CD4-positive, alpha-beta T cell (primary cell): ENCODE measurements at places on chromosomes 4 and X. TPM values are rescaled to one million over a fixed set of nuclear protein-coding genes. Genes with fewer than 3 reads are reported as not detected.
A peak's percentile ranks its signal among the peaks of the same experiment; 100 is the strongest.

The SPANXB1 gene
- not detected for total RNA-seq

The ZNF518B gene
- total RNA-seq: 37.5 TPM

The HTR2C gene
- not detected for total RNA-seq

DNA sequence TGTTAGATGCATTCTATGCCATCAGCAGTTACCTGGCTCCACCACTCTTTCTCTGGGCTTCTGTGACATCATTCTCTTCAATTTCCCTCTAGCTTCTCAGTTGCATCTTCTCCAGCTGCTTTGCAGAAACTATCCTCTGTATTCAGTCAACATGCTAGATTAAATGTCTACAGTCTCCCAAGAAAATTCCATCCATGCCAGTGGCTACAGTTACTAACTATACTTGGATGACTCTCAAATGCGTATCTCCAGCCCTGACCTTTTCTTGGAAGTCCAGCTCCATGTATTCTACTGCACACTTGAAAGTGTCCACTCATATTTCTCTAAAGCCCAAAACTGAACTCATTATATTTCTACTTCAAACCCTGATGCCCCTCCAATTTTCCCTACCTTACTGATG lies 232.3 kb upstream of the TENM3 start:
- DNase-seq: no peak
- no peaks in the 10 kb centered on the region for H3K36me3 ChIP-seq
- no peaks in the 10 kb centered on the region for H3K27me3 ChIP-seq
- H3K27ac ChIP-seq: no peak overlapping the region

The CT45A2 gene
- not detected for total RNA-seq

- H3K4me1 ChIP-seq: peaks cover 4% of the 10 kb centered on the region
- no peak overlapping the region for H3K27ac ChIP-seq
- no peak overlapping the region for H3K4me3 ChIP-seq
- no peak for DNase-seq
- no peaks in the 10 kb centered on the region for H3K36me3 ChIP-seq
Observed at GRCh38 chrX:24085101-24085500, 30.3 kb downstream of the EIF2S3 start.

GRCh38 chr4:25065431-25065858 lies 34.7 kb upstream of the LGI2 start:
- H3K27ac ChIP-seq: no peak overlapping the region
- H3K4me1 ChIP-seq: no peaks in the 10 kb centered on the region
- no peak for DNase-seq
- H3K27me3 ChIP-seq: peaks cover 6% of the 10 kb centered on the region

DNA sequence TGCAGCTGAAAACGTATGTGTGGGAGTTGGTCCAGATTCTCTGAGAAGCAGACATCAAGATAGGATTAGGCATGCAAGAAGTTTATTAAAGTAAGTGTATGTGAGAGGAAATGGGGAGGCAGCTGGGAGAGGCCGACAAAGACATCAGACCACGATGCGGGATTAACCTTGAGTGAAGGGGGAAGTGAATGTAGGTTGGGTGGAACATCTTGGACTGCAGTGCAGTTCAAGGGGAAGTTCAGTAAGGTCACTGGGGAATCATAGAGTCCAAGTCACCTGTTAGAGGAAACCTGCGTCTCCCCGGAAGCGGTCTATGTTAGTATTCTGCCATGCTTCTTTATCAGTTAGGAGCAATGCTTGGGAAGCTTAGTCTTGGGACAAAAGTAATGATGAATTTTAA lies 22.0 kb downstream of the CXCL8 start:
- no peak for DNase-seq
- H3K4me3 ChIP-seq: no peak overlapping the region
- H3K4me1 ChIP-seq: no peaks in the 10 kb centered on the region
- no peaks in the 10 kb centered on the region for H3K36me3 ChIP-seq
- no peak overlapping the region for H3K27ac ChIP-seq
- no peaks in the 10 kb centered on the region for H3K27me3 ChIP-seq

The NDNF gene
- total RNA-seq: not detected

GRCh38 chr4:124873361-124874171 lies 161.0 kb upstream of the ANKRD50 start:
- no peak overlapping the region for H3K27ac ChIP-seq
- no peak overlapping the region for H3K4me3 ChIP-seq
- no peaks in the 10 kb centered on the region for H3K36me3 ChIP-seq
- no peaks in the 10 kb centered on the region for H3K27me3 ChIP-seq

The DCAF16 gene
- 88.5 TPM for total RNA-seq

- no peak overlapping the region for H3K27ac ChIP-seq
- no peaks in the 10 kb centered on the region for H3K27me3 ChIP-seq
- no peak overlapping the region for H3K4me3 ChIP-seq
- H3K36me3 ChIP-seq: peaks cover 8% of the 10 kb centered on the region
Observed at GRCh38 chrX:24167719-24168472, 18.4 kb downstream of the ZFX start.

DNA sequence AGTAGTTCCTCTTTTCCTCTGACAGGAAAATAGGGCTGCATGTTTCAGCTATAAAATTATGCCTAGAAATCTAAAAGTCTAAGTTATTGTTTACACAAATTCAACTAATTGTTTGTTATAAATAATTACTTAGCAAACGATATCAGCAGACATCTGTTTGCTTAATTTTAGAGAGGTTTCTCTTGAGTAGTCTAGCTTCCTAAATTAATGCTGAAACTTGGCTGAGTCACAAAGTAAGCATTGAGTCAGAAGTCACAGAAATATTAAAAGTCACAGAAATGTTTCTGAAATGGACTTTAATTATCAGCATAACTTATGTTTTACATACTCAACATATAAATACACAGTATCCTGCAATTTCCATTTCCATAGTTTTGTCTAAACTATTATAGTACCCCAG lies 1044.0 kb downstream of the CCSER1 start:
- no peak for DNase-seq
- no peaks in the 10 kb centered on the region for H3K27me3 ChIP-seq
- no peaks in the 10 kb centered on the region for H3K36me3 ChIP-seq
- H3K27ac ChIP-seq: no peak overlapping the region
- no peaks in the 10 kb centered on the region for H3K4me1 ChIP-seq
- no peak overlapping the region for H3K4me3 ChIP-seq

DNA sequence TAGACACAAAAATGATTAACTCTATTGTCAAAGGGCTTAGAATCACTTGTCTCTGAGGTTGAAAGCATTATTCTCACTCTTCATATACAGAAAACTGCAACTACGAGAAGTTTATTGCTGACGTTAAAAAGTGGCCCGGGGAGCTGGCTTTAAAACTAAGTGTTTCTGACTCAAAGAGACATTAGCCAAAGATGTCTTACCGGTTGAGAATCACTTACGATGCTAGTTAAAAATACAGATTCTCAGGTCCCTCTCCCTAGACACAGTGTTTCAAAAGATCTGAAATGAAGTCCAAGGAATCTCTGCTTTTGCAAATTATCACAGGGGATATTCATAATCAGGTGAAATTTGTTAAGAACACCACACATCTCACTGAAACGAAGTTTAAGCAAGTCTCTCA lies 1.2 kb downstream of the GNPDA2 start:
- no peak overlapping the region for H3K27ac ChIP-seq
- H3K4me3 ChIP-seq: peak overlapping the region; percentile 91
- H3K4me1 ChIP-seq: peaks cover 25% of the 10 kb centered on the region
- no peaks in the 10 kb centered on the region for H3K27me3 ChIP-seq

The ADH1B gene
- total RNA-seq: not detected

DNA sequence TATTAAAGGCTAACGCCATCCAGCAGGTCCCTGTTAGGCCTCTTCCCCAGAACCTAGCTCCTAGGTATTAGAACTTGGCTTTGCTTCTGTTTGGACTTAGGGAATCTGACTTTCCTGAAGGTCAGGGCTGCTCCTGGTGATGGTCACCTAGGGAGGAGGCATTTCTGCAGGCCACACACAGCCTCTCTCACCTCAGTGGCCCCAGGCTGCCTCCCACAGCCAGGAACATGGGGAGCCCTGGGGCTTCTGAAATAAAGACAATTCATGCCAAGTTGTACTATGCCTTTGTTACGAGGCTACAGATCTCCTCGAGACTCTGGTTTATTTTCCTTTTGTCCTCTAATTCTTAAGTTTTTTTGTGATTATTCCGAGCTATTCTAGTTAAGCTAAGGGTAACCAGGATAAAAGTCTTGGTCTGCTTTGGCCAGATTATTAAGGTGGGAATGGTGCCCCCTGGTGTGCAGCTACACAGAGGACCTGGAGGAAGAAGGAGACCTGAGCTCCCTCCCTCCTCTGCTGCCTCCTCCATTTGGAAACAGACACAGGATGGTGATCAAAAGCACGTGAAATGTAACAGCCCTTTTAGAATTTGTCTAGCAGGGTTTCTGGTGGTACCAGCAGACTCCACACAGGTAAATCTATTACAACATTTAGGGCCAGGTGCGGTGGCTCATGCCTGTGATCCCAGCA lies 131.0 kb downstream of the DCLK2 start:
- no peaks in the 10 kb centered on the region for H3K4me1 ChIP-seq
- no peak for DNase-seq

The PABPC1L2A gene
- not detected for total RNA-seq

DNA sequence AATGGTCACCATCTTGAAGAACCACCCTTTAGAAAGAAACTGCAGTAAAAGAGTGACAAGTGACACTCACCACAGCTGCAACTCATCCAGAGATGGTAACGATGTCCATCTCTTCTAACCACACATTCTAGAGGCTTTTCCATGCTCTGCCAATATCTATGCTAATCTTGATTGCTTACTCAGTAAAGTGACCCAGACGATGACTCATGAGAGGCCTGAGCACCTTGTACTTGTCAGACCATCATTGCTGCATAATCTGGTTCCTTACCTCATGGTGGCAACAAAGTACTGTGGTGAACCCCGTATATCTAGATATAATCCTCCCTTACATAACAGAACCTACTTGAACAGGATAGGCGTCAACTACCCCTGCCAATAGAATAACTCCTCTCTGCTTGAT lies 75.6 kb downstream of the CCNG2 start:
- no peak overlapping the region for H3K4me3 ChIP-seq
- H3K36me3 ChIP-seq: no peaks in the 10 kb centered on the region
- H3K27ac ChIP-seq: no peak overlapping the region

The CRMP1 gene
- not detected for total RNA-seq

DNA sequence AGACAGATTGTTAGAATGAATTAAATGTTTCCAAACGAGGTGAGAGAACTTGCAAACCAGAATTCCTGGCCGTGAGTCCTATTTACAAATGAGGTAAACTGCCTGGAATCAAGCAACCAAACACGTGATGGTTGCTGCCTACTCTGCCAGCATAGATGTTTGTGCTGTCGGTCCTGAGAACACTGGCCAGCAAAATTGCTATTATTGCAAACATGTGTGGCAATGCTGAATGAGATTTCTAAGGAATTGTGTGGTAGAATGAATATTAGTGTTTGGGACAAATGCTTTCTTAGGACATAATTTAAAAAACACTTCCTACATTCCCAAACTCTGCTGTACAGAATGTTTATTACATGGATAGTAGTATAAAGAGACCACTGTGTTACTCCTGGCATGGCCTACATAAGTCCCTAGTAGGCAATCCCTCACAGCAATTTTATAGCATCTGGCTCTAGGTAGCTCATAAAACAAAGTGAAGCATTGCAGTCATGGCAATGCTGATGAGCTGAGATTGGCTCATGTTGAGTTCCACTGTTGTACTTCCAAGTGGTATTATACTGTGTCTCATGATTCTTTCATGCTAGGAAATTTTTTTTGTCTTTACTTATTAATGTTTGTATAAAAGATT lies 605.2 kb upstream of the EPHA5 start:
- H3K27me3 ChIP-seq: no peaks in the 10 kb centered on the region
- H3K4me3 ChIP-seq: no peak overlapping the region
- H3K36me3 ChIP-seq: no peaks in the 10 kb centered on the region
- H3K27ac ChIP-seq: no peak overlapping the region

GRCh38 chr4:25921922-25922321 lies 7.9 kb downstream of the SMIM20 start:
- DNase-seq: no peak
- no peaks in the 10 kb centered on the region for H3K4me1 ChIP-seq
- no peak overlapping the region for H3K4me3 ChIP-seq
- peaks cover 4% of the 10 kb centered on the region for H3K36me3 ChIP-seq
- no peak overlapping the region for H3K27ac ChIP-seq

The CLIC2 gene
- total RNA-seq: 0.89 TPM

The NPY2R gene
- total RNA-seq: not detected

The TNIP2 gene
- total RNA-seq: 49.1 TPM

The DIAPH2 gene
- total RNA-seq: 11.7 TPM

DNA sequence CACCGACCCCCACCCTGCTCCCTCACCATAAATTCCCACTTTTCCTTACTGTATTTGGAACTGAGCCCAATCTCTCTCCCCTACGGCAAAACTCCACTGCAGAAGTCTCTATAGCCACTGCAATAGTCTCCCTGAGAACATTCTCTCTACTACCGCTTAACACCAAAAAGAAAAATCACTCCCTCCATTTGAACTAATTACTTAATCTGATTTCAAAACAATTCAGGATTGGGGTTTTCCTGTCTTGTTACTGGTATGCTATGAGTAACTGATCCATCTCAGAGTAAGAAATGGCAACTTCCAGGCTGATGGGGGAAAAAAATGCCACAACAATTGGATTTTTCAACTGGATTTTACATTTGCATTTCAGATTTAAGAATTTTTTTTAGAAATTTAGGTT lies 5.8 kb downstream of the PAPSS1 start:
- no peak overlapping the region for H3K4me3 ChIP-seq
- no peaks in the 10 kb centered on the region for H3K36me3 ChIP-seq
- no peak overlapping the region for H3K27ac ChIP-seq
- no peaks in the 10 kb centered on the region for H3K27me3 ChIP-seq
- DNase-seq: no peak

DNA sequence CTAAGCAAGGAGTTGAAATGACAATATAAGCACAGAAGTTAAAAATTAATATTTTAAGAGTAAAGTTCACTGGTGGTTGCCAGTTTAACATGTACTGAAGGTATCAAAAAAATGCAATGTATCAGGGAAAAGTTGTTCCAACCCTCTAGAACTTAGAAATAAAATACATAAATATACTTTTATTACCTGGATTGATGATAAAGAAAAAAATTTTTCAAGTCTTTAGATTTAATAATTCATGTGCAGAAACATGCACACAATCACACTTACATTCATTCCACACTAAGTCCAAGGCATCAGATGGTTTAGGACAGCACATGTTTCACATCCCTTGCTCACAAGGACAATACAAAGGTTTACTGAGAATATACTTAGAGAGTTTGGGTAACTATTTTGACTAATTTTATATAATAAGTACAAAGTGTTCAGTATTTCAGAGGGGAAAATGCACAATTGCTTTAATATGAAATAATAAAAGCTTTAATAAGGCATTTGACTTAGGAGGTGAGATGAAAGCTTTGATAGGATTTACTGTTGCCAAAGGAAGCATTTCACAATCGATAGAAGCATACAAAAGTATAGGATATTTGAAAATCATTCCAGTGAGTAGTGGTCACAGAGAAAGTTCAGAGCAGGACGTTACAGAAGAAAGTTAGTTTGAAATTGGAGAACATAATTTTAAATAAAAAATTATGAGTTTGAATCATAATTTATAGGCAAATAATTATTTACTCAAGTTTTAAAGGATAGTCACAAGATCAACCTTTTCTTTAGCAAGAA lies 392 bp upstream of the UGT2A3 start:
- H3K4me1 ChIP-seq: no peaks in the 10 kb centered on the region
- no peak overlapping the region for H3K27ac ChIP-seq
- no peaks in the 10 kb centered on the region for H3K36me3 ChIP-seq
- H3K4me3 ChIP-seq: no peak overlapping the region
